Effector memory CD4-positive, alpha-beta T cell (primary cell): ENCODE measurements at places on chromosomes 6 and 20.

DNA sequence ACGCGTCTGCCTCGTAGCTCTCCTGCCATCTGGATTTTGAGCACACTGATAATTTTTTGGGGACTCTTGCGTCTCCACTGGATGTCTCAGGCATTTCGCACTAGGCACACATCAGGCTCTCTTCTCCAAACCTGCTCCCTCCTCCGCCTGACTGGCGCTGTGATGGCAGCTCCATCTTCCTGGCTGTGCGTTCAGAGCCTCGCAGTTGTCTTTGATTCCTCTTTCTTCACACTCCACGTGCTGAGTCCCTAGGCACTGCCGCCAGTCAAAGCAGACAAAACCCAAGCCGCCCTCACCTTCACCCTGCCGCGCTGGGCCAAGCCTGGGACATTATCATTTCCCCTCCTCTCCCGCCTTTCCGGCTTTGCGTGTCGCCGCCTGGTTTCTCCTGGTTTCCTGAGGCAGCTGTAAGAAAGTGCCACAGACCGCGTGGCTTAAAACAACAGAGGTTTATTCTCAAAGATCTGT is 778 bp downstream of the PSMG4 start:
- no peak for DNase-seq

- no peak for DNase-seq
These were observed 648.4 kb upstream of the MARCKS start for GRCh38 chr6:113208726-113209125.

DNA sequence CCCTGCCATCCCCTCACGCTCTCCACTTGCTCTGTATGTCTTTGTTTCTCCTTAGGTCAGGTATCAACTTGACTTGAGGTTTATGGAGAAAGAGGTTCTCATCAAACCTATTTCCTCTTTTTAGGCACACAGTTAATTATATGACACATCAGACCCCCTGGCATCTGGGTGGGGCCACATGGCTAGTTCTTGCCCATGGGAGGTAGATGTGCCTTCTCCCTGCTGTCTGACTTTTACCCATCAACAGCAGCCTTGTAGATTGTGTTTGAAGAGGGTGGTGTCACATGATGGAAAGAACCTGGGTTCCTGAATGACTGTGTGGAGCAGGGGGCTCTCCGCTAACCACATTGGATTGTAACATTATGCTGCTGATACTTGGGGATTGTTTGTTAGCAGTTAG is 7.2 kb upstream of the UQCC2 start:
- no peak for DNase-seq

- DNase-seq, result no peak
These were observed 184.4 kb downstream of the PRL start for GRCh38 chr6:22112461-22112860.

- DNase-seq, result no peak
These were observed 190.5 kb upstream of the HEY2 start for GRCh38 chr6:125558907-125559306.

DNA sequence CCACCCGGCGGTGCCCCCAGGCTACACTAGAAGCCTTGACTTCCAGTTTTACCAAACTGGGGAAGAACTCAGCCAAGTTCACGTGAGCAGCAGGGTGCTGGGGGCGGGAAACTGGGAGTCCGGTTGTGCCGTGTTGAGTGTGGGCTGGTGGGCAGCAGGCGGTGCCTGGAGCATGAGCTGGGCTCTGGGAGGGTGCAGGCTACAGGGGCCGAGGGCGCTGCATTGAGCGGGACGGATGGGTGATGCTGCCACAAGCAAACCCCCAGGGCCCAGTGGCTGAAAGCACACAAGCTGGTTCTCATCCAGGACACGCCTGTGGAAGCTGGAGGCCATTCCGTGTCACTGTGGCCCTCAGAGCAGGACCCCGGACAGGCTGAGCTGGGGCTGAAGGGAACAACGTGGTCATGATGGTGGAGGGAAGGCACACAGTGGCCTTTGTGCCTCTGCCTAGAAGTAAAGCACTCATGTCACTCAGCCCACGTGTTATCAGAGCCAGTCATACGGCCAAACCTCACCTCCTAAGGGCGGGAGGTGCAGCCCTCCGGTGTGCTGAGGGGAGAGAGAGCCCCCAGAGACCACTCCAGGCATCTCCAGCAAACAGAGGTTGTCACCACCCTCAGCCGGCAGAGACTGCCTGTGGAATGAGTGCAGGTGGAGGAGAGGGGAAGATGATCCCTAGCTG is 29.5 kb downstream of the RBM38 start:
- no peak for DNase-seq

- no peak for DNase-seq
These were observed 826.9 kb upstream of the EYS start for GRCh38 chr6:66533921-66534404.

DNA sequence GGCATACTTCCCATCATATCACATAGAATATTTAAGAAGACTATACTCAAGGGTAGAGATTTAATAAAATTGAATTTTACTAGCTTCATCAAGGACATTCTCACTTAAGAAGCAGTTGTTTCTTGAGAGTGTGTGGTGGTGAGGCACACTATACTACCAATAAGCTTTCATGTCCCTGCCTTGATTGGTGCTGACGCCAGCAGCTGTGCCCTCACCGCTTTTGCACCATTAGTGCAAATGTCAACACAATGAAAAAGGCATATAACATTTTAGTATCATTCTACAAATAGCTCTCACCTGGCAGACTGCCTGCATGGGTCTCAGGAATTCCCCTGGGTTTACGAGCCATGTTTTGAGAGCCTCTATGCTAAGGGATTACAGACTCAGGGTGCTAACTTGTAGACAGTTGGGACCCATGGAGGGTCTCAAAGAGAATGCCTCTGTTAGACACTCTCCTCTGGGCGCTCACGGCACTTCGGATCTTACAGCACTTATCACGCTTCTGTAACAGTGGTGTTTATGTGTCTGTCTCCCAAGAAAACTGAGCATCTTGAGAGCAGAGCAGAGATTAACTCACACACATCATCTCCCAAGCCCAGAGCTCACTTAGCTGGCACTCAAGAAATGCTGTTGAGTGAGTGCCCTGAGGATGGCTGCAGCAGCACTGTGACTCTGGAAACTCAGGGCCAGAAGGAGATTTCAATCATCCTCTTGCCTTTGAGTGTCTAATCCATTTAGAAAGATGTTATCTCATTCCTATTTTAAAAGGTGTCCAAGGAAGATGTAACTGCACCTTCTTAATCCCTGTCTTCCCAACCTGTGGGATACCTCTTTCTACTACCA is 143.3 kb upstream of the GPR6 start:
- DNase-seq, result no peak

- no peak for DNase-seq
These were observed 194.1 kb downstream of the RIMS1 start for GRCh38 chr6:72080260-72080941.

- DNase-seq, result no peak
These were observed 408.5 kb upstream of the SULF2 start for GRCh38 chr20:48193627-48194425.

DNA sequence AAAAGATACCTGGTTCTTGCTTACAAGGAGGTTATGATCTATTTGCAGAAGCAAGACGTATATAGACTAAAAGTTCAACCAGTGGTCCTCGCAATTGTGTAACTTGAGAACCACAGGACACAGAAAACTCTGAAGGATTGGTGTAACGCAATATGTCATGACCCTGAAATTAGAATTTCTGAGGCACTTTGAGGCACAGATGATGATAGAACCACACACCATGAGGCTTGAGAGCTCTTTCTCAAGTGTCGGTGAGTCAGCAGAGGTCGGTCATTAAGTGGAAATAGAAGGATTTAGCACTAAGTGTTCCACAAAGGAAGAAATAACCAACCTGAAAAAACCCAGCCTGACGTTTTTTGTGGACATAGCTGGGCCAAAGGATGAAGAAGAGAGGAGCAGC is 15.3 kb upstream of the CCN2 start:
- DNase-seq, result no peak

- no peak for DNase-seq
These were observed 43.8 kb upstream of the DYNLRB1 start for GRCh38 chr20:34472246-34472925.

DNA sequence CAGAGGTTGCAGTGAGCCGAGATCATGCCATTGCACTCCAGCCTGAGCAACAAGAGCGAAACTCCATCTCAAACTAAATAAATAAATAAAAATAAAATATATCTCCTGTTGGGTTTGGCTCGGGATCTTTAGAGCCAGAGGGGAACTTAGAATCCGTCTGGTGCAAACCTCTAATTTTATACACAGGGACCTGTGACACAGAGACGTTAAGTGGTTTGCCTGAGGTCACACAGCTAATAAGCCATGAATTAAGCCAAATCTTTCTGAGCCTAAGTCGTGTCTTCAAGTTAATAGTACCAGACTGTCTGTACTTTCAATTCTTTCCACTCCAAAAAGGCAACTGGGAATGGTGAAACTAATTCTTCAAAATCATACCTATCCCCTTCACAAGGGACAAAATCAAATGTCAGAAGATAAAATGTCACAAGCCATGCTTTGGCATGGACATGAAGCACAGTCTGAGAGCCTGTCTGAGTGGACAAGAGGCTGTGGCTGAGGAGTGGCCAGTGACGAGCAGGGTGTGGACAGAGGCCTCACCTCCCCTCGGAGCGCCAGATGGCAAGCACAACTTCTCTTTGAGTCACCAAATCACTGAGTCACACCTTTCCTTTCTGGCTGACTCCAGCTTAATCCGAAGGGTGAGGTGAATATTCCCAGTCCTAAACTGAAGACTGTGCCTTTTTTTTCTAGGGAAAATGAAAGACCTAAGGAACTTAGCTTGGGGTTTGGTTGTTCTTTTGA is 177.4 kb downstream of the TFAP2A start:
- DNase-seq, result no peak

- DNase-seq, result no peak
These were observed 8.1 kb upstream of the APCDD1L start for GRCh38 chr20:58523072-58523970.

- DNase-seq, result no peak
These were observed 57.9 kb upstream of the EMILIN3 start for GRCh38 chr20:41424546-41424945.

DNA sequence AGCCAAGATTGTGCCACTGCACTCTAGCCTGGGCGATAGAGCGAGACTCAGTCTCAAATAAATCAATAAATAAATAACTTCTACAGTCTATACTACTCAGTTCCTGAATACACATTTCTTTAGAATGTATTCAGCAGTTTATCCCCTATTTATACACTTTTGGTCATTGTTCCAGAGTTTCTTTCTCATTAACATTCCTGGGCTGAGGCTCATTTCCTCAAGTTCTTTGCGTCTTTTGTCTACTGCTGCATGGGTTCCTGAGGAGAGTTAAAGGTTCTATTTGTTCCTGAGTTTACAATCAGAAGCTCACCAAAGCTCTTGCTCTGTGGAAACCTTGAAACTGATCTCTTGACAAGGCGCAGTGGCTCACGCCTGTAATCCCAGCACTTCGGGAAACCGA is 37.7 kb upstream of the SASH1 start:
- no peak for DNase-seq

- no peak for DNase-seq
These were observed 55.0 kb downstream of the QKI start for GRCh38 chr6:163469459-163469985.

DNA sequence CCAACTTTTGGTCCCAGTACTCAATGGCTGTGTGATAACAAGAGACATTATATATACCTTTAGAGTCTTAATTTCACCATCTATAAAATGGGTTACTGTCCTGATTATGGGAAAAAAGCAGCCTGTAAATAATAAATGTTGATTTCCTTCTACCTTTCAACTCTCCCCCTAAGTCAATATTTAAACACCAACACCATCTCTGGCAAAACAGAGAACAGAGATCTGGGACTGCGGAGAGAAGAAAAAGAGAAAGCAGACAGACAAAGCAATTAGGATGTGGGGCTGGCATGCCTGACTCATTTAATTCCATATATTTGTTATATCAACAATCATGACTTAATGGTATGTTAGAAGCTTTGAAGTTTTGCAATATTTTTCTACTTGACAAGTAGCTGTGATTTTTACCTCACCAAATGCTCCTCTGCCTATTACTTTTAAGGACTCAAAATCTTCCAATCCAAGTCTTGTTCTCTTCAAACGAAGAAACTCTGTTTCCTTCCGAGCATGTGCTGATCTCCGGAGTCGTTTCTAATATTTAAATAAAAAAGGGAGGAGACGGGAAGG is 23.3 kb downstream of the STK38 start:
- DNase-seq, result no peak

DNA sequence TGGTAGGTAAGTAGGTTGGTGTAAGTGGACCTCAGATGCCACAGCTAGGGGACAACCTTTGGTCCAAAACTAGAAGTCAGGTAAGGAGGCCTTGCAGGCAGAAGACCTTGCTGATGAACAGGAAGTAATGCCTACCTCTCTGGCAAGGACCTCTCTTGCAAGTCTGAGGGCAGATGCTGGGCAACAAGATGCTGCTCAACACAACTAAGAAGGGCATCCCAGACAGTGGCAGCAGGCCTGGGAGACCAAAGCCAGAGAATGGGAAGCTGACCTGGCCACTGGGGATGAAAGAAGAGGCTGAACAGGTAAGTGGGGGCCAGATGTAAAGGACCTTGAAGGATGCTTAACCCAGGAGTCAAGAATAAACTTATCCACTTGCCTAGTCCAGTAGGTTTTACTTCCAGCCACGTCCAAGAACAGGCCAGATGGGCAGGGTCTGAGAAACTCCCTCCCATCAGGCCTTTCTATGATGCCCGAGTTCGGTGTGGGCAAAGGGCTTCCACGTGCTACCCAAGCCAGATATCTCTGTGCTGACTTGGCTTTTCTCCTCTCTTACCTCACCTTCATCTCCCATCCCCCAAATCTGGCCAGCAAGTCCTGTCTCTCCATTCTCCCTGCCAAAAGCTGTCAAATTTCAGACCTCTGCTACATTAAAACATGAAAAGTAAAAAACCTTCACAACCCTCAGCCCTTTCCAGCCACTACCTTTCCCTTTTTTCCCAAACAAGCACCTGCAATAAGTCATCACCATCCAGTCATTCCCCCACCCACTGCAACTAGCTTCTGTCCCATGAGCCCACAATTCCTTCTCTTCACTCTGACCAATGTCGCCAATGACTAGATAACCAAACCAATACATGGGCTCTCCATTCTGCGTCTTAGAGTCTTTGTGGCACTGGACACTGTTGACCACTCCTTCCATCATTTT is 11.5 kb upstream of the PLCG1 start:
- no peak for DNase-seq

DNA sequence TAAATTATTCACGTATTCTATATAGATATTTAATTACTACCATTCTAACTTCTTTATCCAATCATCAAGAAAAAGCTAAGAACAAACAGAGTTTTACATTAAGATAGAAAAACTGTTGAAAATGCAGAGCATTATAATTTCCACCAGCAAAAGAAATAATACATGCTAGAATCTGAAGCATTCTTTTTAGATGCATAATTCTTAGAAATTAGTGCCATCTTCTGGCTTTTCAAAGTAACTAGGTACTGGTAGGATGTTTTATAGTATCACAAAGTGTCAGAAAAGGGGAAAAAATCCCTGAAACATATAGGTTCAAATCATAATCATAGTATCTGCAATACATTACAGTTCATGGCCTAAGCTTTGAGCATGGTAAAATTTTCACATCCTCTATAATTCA is 178.9 kb downstream of the PHF3 start:
- DNase-seq, result no peak

GRCh38 chr6:27517928-27518787 is 45.3 kb upstream of the ZNF184 start:
- no peak for DNase-seq
